ENCODE measurements at places on chromosomes 1 and 21. TPM values are rescaled to one million over a fixed set of nuclear protein-coding genes. Genes with fewer than 3 reads are reported as not detected.

TGFB2 gene
- polyA plus RNA-seq, result 4.8 TPM

TMEM81 gene
- 1.5 TPM for polyA plus RNA-seq

LAPTM5 gene
- polyA plus RNA-seq, result 1.6 TPM

HMGN2 gene
- 268 TPM for polyA plus RNA-seq

COL18A1 gene
- polyA plus RNA-seq, result 99.7 TPM

CRYBG2 gene
- 0.44 TPM for polyA plus RNA-seq

SMPDL3B gene
- polyA plus RNA-seq, result 0.34 TPM

CFAP141 gene
- not detected for polyA plus RNA-seq

LCK gene
- polyA plus RNA-seq, result 0.05 TPM

SPRR2F gene
- not detected for polyA plus RNA-seq

TEKT2 gene
- 0.16 TPM for polyA plus RNA-seq

Data from BJ (cell line).